Suppressor macrophage treated with lipopolysaccharide for 1 hour (primary cell): ENCODE measurements at places on chromosomes 4 and X.

GRCh38 chr4:52877036-52877435, 14.9 kb downstream of the RASL11B start:
- no peak for DNase-seq

DNA sequence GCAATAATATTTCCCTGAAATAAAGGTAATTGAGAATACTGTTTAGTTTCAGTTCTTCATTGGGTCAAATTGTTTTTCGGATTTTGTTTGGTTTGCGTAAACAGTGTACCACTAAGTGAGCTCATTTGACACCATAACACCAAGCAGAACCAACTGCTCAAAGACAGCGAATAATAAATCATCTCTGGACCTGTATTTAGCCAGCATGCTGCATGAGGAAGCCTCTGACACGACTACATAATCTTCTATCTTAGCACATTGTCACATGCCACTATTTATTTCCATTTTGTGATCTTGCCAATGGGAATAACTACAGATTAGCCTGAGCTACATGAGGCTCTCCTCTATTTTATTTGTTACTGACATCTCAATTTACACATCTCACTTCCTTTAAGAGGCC, 12.1 kb upstream of the PRKG2 start:
- DNase-seq: no peak

- no peak for DNase-seq
Observed at GRCh38 chr4:113497154-113497884, 264.2 kb downstream of the CAMK2D start.

DNA sequence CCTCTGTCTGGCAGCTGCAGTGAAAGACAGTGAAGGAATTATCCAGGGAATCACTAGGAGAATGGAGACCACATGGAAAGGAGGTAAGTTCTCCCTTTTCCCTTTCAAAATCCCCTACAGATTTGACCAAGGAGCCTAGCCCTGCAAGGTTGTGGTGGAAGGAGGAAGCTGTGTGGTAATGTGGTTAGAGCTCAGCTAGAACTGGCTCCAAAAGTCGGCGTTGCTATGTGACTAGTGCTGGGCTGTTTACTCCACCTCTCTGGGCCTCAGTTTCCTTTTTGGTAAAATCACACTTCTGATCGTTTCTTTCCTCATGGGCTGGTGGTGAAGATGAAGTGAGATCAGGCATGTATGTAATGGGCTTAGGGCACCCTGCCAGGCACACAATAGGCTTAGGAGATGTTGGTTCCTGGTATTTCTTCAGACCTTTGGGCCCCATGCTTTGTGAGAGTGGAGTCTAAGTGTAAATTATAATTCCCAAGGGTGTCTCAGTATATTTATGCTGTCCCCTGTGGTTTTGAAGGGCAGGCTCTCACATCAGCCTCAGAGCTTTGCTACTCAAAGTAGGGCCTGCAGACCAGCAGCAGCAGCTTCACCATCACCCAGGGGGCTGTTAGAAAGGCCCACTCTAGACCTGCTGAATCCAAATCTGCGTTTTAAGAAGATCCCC, 183.7 kb upstream of the BCOR start:
- peak; percentile 31 for DNase-seq

- DNase-seq: peak; percentile 65
Observed at GRCh38 chrX:40175511-40176350, 78.0 kb upstream of the BCOR start.

- no peak for DNase-seq
Observed at GRCh38 chr4:80232707-80233370, 33.6 kb upstream of the FGF5 start.

- peak; percentile 73 for DNase-seq
Observed at GRCh38 chr4:40055863-40056715, 561 bp upstream of the N4BP2 start.

GRCh38 chrX:131975851-131976250, 47.3 kb upstream of the STK26 start:
- no peak for DNase-seq
